ENCODE measurements at places on chromosomes 6 and 20.

GRCh38 chr6:29656157-29656556, 735 bp upstream of the MOG start:
- H3K4me3 ChIP-seq, result no peak overlapping the region
- H3K36me3 ChIP-seq, result no peaks in the 10 kb centered on the region
- H3K4me1 ChIP-seq, result peaks cover 4% of the 10 kb centered on the region

- H3K27ac ChIP-seq, result no peak overlapping the region
- H3K36me3 ChIP-seq, result no peaks in the 10 kb centered on the region
- no peak for DNase-seq
- no peaks in the 10 kb centered on the region for H3K4me1 ChIP-seq
- H3K4me3 ChIP-seq, result no peak overlapping the region
These were observed 606.7 kb upstream of the CITED2 start for GRCh38 chr6:139981066-139981624.

DNA sequence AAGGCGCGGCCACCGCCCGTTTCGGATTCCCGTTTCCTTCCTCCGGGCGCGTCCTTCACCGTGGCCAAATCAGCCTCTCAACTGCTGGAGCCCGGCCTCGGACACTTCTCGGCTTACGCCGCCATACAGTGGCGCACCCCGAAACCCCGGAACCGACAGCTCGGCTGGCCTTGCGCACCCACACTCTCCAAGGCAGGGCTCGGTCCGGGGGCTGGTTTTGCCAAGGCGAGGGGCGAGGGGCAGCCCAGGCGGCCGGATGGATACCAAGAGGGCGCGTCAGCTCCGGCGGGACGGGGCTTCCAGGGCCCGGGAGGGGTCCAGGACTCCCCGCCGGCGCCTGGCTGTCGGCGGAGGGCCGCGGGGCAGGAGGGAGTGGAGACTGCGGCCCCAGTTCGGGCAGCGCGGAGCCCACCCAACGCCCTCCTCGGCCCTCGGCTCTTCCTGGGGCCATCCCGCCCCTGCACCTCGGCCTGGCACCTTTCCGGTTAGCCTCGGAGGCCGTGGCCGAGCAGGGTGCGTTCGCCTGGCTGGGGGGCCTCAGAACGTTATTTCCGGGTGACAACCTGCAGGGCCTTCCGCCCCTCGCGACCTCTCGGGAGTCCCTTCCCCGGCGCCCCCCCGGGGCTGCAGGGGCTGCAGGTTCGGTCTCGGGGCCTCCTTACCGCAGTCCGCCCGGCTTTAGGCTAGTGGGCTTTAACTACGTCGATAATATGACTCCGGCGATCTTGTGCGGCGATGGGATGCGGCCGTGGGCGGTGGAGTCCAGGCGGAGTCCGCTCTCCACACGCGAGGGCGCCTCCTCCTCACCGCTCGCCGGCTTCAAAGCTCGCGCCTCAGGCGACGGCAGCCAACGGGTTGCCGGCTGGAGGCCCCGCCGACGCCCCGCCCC, 697 bp upstream of the CEP43 start:
- H3K36me3 ChIP-seq, result peaks cover 6% of the 10 kb centered on the region
- H3K4me3 ChIP-seq, result peak overlapping the region; percentile 98
- H3K27ac ChIP-seq, result peak overlapping the region; percentile 14
- DNase-seq, result peak; percentile 35
- H3K4me1 ChIP-seq, result peaks cover 15% of the 10 kb centered on the region

GRCh38 chr6:62286470-62286843, 432 bp upstream of the KHDRBS2 start:
- no peak overlapping the region for H3K4me3 ChIP-seq
- H3K27me3 ChIP-seq, result no peaks in the 10 kb centered on the region
- no peaks in the 10 kb centered on the region for H3K36me3 ChIP-seq
- no peaks in the 10 kb centered on the region for H3K4me1 ChIP-seq
- H3K27ac ChIP-seq, result no peak overlapping the region

DNA sequence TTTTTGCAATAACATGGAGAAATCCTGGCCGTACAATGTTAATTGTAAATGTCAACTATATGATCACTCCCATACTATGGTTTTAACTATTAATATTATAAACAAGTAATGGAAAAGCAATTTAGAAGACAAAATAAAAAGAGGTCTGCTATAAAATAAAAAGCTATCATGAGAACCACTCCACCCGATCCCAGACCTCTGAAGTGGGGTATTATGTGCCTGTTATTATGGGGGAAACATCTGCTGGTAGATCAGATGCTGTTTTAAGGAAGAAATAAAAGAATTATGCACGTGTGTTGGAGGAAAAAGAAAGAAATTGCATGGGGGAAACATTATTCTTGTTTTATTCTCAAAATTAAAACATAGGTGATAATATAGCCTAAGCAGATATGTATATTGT, 615.7 kb upstream of the ARID1B start:
- H3K27me3 ChIP-seq, result no peaks in the 10 kb centered on the region
- no peaks in the 10 kb centered on the region for H3K36me3 ChIP-seq
- no peak for DNase-seq
- H3K4me1 ChIP-seq, result no peaks in the 10 kb centered on the region
- no peak overlapping the region for H3K27ac ChIP-seq
- H3K4me3 ChIP-seq, result no peak overlapping the region

DNA sequence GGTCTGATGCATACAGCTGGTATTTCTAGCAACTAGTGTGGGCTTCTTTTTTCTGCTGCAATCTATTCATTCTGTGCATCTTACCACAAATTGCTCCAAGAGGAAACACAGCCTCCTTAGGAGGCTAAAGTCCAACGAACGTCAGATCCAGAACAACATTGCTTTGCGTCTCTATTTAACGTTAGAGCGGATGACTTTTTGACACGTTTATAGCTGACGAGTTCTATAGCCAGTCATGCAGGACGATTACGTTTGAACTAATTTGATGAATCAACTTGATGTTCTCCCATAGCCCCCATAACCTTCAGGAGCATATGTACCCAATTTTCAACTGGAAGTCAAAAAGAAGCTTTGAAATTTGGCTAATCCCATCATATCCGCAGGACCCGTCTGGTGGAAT, 59.9 kb downstream of the TSHZ2 start:
- no peak overlapping the region for H3K4me3 ChIP-seq
- DNase-seq, result no peak
- peaks cover 5% of the 10 kb centered on the region for H3K4me1 ChIP-seq
- no peaks in the 10 kb centered on the region for H3K36me3 ChIP-seq

GRCh38 chr6:170489836-170490235, 63.3 kb downstream of the PSMB1 start:
- no peak for DNase-seq
- H3K36me3 ChIP-seq, result no peaks in the 10 kb centered on the region
- no peak overlapping the region for H3K27ac ChIP-seq

DNA sequence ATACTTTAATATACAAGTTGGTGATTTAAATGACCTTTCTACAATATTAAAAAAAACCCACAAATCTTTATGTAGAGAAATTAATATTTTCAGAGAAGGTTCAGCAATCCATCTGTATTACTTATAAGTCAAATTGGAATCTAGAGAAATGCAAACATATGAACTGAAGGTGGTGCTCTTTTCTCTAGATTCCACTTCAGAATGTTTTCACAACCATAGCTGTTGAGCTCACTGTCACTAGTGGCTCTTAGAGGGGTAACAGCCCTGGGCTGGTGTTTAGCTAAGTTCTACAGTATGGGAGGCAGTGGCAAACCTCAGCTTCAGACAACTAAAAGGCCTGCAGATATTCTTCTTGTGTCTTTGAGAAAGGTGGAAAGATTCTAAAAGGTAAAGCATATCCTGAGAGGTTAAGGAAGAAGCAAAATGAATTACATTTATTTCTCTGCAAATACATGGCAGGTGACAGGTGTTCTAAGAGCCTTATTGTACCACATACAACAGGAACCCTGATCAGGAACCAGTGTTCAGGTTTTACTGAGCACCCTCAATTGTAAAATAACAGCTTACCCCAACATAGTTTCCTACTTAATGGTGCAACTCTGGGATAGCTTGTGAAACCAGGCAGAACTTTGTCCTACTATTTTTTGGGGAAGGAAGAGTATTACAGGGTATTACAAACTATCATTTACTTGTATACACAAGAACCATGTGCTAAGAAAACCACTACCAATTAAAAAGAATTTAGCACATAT, 56.6 kb upstream of the SAMHD1 start:
- H3K27ac ChIP-seq, result no peak overlapping the region
- H3K27me3 ChIP-seq, result no peaks in the 10 kb centered on the region
- H3K4me3 ChIP-seq, result no peak overlapping the region

Data from CD4-positive, alpha-beta T cell (primary cell).